ENCODE measurements at places on chromosomes 2 and 18.

GRCh38 chr18:34991561-34991960, 49.7 kb upstream of the MAPRE2 start:
- no peak for DNase-seq

GRCh38 chr2:132896073-132896472, 226.1 kb upstream of the LYPD1 start:
- DNase-seq, result no peak

DNA sequence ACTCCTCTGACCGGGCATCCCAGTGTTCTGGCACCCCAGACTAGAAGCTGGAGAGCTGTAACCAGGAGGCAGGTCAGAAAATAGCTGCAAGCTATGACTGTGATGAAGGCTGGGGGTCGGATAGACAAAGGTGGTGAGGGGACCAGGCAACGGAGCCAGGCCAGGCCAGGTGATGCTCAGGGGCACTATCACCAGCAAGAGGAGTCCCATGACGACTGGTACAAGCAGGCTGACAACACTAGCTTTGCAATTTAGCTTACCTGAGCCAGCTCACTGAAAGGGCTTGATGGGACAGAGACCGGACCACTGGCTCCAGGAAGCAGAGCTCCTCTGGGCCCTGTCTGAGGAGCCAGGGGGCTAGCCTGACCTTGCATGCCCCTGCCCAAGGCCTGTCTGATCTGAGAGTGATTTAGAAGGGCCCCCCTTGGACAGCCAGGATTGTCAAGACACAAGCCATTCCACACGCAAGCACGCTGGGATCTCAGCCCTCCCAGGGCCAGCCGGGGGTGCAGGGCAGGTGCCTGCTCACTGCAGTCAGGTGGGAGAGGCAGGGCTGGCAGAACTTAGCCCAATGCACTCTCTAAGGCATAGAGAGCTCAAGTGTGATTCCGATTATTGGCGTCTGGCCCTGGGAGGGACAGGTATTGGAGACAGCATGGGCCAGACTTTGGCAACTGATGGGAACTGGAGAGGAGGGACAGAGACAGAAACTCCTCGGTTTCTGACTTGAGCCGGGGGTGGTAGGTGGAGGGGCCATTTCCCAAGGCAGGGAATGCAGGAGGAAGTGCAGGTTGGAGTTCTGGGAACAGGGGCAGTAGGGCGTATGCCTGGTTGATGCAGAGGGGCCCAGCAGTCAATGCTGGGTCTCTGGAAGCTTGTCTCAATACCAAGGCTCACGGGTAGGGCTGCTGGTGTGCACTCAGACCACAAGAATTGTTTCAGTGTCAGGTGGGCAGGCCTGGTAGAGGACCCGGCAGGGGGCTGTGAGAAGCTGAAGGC, 47.7 kb downstream of the MYO7B start:
- DNase-seq, result no peak

GRCh38 chr18:50967714-50968661, at the start of gene ELAC1:
TSS of gene ELAC1 (plus strand) at chr18:50968040. CDS start at chr18:50974405, 6,365 bp downstream.
- peak; percentile 43 for DNase-seq

DNA sequence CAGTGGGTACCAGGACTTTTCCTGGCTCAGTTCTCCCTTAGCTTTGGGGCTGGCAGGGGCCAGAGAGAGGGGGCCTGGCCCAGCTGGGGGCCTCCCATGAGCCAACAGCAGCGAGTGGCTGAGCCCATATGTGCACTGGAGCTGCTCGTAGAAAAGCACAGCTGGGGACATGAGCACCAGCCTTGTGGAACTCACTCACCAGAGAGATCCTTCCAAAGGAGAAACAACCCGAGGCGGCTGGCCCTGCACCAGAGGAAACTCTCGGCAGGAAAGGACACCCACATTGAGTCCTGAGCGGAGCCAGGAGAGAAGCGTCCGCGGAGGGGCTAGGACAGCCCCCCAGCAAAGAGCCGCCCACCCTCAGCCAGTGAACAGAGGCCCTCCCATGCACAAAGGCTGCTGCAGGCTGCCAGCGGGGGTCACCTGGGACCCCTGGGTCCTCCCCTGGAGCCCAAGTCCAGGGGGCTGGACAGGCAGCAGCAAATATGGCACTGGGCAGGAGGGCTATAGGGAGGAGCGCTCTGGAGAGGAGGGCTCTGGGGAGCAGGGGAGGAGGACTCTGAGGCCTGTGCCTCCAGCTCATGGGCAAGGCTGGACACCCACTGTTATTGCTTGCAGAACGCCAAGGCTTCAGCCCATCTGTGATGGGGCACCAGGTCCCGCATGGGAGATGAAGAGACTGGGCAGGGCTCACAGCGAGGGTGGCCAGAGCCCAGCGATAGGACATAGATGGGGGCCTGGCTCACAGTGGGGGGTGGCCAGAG, 42.1 kb upstream of the SNED1 start:
- no peak for DNase-seq

- DNase-seq, result no peak
Measured at GRCh38 chr2:3666613-3666975, 8.6 kb downstream of the ALLC start.

DNA sequence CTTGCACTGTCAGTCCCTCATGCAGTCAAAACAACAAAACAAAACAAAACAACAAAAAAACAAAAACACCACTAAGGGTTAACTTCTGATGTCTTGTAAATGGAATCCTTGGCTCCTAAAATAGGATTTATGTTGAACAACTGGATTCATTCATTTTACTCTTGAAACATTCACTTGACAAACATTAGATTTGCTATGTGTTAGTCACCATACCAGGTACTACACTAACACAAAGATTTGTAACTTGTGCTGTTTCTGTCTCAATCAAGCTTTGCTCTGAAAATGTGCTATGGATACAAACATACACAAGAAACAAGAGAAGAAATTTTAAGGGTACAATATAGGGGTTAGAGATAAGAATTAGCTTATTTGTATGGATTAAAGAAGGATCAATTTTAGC, 812.8 kb downstream of the LRP1B start:
- no peak for DNase-seq

DNA sequence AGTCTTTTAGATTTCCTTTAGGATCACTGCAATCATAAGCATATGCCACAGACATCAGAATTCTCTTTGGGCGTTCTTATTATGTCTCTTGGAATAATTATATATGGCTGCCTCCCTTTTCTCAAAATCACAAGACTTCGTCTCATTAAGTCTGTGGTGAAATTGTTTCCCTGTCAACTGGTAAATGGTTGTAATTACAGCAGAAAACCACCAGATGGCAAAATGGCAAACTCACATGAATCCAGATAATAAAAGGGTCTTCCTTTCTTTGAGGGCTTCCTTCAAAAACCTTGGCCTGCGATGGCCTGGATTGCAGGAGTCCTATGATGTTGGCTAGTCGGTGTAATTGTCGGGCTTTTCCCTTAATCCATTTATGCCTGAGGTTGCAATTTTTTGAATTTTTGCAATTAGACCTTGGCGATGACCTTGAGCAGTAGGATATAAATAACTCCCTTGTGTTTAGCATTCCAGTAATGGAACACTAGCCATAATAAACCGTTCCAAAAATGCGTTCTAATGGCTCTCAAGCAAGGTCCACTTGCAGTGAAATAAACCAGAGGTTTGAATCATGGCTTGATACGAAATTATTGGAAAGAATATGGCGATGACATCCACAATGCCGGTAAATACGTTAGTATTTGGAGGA, 656.4 kb downstream of the MBD2 start:
- no peak for DNase-seq

DNA sequence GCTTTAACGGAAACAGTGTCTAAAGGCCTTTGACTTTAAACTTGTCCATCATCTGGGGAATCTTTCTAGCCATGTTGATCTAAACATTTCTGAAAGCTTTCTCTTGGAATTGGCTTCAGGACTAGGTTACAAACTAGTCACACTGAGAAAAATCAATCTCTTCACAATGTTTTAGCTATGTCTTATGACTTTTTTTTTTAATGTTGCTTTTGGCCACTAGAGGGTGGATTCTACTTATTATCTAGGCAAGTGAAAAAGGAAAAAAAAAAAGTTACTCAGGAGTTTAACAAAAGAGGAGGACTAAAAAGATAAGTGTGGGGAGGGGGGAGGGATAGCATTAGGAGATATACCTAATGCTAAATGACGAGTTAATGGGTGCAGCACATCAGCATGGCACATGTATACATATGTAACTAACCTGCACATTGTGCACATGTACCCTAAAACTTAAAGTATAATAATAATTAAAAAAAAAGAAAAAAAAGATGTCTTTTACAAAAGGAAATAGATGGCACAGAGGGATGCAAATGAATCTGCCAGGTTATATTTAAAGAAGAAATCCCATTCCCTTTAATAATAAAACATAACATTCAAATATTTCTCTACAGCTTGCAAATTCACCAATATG, 160.4 kb upstream of the PID1 start:
- no peak for DNase-seq

GRCh38 chr2:239299218-239299939, 101.4 kb downstream of the HDAC4 start:
- no peak for DNase-seq

DNA sequence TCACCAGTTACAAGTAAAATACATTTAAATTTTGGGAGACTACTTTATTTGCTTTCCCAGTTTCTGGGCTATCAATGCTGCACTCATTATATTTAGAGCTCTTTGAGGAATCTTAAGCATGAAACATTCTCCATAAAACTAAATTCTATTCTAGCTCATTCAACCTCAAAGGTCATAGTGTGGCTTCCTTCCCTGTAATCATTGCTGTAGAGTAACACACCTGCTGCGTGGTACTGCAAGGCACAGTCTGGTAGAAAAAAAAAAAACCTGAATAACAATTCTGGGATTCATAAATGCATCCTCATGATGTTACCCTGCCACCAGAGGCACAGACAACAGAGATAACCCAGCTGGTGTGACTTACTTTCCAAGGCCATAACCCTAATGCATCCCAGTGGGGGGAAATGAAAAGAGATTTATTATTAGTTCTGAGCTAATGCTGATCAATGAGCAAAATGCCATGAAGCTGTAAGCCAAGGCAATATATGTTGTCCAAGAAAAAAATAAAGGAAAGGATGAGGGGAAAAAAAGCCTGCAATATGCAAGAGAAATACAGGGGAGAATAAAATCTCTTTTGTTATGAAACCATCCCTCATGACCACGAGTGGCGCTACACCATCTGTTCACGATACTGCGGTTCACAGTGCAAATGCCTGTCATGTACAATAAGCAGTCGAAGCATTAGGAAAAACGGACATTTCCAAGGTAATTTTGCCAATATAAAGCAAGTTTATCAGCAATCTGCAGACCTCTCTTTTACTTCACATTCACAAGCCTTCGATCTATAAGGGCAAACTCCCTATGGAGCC, 1481.6 kb upstream of the PIK3C3 start:
- no peak for DNase-seq

GRCh38 chr18:51385270-51385669, 187.8 kb upstream of the MEX3C start:
- DNase-seq, result no peak

GRCh38 chr2:168431301-168432024, 24.6 kb upstream of the CERS6 start:
- DNase-seq, result no peak

DNA sequence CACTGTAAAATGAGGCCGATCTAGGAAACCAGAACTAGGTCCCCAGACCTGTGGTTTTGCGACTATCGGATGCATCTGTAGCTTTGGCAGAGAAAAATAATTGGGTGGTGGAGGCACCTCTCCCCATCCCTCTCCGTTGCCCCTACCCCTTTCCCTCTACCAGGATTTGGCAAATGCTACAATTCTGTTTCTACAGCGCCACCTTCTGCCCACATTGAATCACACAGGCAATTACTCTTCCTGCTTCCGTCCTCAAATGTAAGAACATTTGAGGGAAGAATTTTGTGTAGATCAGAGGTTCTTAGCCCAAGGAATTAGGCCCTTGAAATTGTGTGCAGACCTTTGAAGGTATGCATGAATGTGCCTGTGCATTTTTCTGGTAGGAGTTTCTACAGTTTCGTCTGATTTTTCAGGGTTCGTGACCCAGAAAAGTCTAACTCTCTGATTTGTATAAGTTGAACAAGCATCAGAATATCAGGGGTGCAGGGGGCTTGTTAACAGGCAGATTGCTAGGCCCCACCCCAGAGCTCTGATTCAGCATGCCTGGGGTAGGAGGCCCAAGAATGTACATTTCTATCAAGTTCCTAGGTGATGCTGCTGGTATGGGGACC, 11.2 kb downstream of the ATP6V1B1 start:
- DNase-seq, result no peak

DNA sequence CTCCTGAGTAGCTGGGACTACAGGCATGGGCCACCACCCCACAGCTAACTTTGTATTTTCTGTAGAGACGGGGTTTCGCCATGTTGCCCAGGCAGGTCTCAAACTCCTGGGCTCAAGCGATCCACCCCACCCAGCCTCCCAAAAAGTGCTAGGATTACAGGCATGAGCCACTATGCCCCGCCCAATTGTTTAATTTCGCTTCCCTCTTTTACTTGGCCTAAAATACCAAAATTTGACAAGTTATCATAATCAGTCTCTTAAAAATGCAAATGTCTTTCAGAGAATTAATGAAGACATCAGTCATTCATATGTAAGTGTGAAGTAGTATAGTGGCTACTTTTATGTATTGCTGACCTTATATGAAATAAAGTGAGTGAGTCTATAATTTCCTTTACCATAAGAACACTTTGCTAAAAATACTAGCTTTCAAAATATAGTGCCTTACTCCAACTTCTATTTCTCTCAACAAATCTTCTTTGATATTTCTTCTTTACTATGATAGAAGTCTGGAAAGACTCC, 9.8 kb downstream of the FBXO11 start:
- DNase-seq, result no peak

DNA sequence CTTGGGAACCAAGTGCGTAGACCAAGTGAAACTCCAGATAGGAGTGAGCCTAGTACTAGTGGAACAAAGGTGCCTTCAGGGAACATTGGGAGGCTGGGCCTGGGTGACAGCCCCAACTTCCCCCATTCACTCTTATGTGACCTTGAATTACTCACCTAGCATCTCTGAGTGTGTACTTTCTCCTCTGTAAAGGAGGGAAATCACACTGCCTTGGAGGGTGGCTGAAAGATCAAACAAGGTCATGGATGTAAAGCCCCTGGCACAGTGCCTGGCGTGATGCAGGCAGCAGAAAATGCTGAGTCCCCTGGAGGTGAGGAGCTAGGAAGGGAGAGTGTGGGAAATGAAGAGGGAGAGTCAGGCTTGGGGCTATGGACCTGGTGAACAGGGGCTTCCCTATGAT, 45.9 kb downstream of the MARCO start:
- no peak for DNase-seq

DNA sequence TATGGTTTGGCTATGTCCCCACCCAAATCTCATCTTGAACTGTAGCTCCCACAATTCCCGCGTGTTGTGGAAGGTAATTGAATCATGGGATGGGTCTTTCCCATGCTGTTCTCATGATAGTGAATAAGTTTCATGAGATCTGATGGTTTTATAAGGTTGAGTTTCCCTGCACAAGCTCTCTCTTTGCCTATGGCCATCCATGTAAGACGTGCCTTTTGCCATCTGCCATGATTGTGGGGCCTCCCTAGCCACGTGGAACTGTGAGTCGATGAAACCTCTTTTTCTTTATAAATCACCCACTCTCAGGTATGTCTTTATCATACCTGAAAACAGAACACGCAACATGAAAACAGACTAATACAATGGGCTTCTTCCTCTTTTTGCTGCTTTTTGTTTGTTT, 11.2 kb upstream of the C1D start:
- DNase-seq, result no peak

- DNase-seq, result no peak
Measured at GRCh38 chr2:138780446-138780880, 273 bp upstream of the NXPH2 start.

Data from activated naive CD4-positive, alpha-beta T cell (primary cell).